ENCODE measurements at places on chromosomes 1 and 21.

GRCh38 chr1:155487541-155487940 lies 75.1 kb downstream of the ASH1L start:
- no peak for DNase-seq

DNA sequence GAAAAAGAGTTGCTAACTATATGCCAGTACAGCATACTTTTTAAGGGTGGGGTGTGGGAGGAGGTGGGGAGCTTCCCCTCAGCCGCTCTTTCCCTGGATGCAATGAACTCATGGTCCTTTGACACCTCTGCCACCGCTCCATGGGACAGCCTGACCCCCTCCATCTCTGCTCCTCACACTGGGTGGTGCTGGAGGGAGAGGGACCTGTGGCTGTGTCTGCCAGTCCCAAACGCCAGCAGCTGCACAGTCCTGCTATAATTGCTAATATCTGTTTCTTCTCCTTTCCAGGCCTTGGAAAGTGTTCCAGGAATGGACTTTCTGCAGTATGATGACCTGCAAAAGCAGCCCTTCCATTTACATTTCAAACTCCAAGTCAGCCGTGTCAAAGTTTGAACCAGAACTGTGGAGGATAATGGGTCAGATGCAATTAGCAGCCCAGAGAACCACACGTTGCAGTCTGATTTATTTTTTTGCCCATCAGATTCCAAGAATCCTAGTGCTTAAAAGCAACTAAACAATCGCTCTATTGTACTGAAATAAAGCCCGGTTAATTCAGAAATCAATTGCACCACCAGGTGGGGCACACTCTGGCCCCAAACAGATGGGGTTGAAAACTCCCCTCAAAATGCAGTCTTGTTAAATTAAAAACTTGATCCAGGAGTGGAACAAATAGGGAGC lies 160.7 kb upstream of the LMO4 start:
- peak; percentile 41 for DNase-seq

- DNase-seq: no peak
These were observed 107.8 kb downstream of the LYST start for GRCh38 chr1:235758931-235759330.

GRCh38 chr1:241171991-241172390 lies 185.0 kb downstream of the RGS7 start:
- no peak for DNase-seq

GRCh38 chr1:175155936-175156335 lies 36.6 kb downstream of the KIAA0040 start:
- DNase-seq: no peak

- DNase-seq: peak; percentile 34
These were observed 730 bp downstream of the NOS1AP start for GRCh38 chr1:162070094-162070748.

GRCh38 chr1:110065841-110066240 lies 4.6 kb downstream of the ALX3 start:
- no peak for DNase-seq

- DNase-seq: peak; percentile 48
These were observed at the start of gene TRIM17 for GRCh38 chr1:228416217-228416933. TSS of gene TRIM17 (minus strand) at chr1:228416861. CDS start at chr1:228415072, 1,789 bp downstream.

- peak; percentile 36 for DNase-seq
These were observed 28.6 kb upstream of the IFNGR2 start for GRCh38 chr21:33374450-33375096.

GRCh38 chr1:239367196-239367810 lies 19.1 kb upstream of the CHRM3 start:
- DNase-seq: no peak

GRCh38 chr1:33641104-33641830 lies 168.8 kb downstream of the ZSCAN20 start:
- no peak for DNase-seq
